ENCODE measurements at places on chromosomes 11 and 22. TPM values are rescaled to one million over a fixed set of nuclear protein-coding genes. Genes with fewer than 3 reads are reported as not detected.

DNA sequence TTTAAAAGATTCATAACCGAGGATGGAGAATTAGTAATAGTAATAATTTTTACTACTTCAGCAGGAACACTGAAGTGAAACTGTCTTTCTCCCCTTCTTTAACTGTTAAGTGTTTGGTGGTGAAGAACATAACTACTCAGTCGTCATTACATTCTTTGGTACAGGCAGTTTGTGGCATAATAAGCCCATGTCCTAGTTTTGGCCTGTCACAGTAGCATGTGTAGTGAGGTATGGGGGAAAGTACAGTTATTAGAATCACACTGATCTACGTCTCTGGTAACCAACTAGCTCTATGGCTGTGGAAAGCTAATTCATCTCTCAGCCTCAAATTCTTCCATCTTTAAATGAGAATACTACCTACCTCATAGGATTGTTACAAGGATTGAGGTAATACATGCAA, 71.8 kb downstream of the RBFOX2 start:
- no peak for DNase-seq
- H3K4me3 ChIP-seq: no peak overlapping the region
- no peaks in the 10 kb centered on the region for H3K27me3 ChIP-seq
- no peaks in the 10 kb centered on the region for H3K36me3 ChIP-seq
- H3K27ac ChIP-seq: no peak overlapping the region
- H3K4me1 ChIP-seq: peaks cover 11% of the 10 kb centered on the region

VWCE gene
- 3.2 TPM for total RNA-seq

DNA sequence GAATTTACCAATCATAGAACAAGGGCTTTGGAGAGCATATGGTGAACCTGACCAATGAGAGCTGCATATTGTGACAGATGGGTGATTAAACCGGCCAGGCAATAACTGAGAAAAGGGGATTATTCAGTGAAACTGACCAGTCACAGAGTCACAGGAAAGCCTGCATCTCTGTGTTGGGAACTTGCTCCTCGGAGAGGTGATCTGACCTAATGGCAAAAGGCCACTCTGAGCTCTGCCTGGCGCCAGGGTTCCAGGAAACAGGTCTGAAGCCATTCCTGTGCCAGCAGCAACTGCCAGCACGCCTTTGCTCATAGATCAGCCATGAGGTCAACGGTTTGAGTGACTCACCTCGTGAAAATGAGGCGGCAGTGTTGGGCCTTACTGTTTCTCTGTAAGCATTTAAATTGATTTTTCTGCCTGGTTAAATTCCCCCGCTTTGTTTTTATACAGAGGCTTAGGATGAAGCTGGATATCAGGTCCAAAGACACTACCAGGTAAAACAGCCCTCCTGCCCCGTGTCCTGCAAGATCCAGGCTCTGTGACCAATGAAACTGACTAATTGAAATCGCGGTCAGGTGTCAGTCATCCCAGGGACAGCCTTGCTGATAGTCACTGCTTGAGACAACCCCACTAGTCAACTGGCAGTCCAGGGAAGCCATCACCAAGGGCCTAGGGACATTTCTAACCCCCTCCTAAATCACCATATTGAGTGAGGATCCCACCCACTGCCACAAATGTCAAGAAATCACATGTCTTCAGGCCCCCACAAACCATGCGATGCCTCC, 35.8 kb upstream of the MYOD1 start:
- H3K27me3 ChIP-seq: no peaks in the 10 kb centered on the region
- no peaks in the 10 kb centered on the region for H3K36me3 ChIP-seq
- H3K4me3 ChIP-seq: no peak overlapping the region
- H3K4me1 ChIP-seq: no peaks in the 10 kb centered on the region
- DNase-seq: no peak

DNA sequence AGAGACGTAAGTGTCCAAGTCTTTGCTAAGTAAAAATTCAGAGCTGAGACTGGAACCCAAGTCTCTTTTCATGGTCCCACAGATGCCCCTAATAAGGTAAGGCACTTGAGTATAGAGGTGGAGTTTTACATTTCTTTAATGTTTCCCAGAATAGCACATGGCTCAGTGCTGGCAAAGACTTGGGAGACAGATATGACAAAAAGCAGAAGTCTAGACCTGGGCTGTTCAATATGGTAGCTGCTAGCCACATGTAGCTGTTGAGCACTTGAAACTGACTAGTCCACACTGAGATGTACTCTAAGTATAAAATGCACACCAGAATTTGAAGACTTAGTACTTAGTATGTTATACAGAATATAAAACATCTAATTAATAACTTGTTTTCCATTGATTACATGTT, 17.6 kb downstream of the VSTM5 start:
- no peak overlapping the region for H3K4me3 ChIP-seq
- no peaks in the 10 kb centered on the region for H3K4me1 ChIP-seq
- no peaks in the 10 kb centered on the region for H3K27me3 ChIP-seq
- DNase-seq: no peak
- no peak overlapping the region for H3K27ac ChIP-seq

DNA sequence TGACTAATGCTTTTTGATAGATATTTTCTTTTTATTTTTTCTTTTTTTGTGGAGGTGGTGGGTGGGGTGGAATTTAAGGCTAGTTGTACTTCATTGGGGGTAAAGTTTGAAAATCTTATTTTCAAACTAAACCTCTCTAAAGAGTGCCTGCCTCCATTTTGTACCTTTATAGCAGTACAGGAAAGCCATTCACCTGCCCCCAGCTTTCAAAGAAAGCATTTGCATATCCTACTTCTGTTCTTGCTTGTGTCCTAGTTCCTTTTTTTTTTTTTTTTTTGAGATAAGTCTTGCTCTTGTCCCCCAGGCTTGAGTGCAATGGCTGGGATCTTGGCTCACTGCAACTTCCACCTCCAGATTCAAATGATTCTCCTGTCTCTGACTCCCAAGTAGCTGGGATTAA, 766.2 kb upstream of the LRRC4C start:
- no peaks in the 10 kb centered on the region for H3K27me3 ChIP-seq
- H3K27ac ChIP-seq: no peak overlapping the region
- no peaks in the 10 kb centered on the region for H3K4me1 ChIP-seq
- DNase-seq: no peak
- H3K4me3 ChIP-seq: no peak overlapping the region

- H3K4me1 ChIP-seq: peaks cover 16% of the 10 kb centered on the region
- H3K27ac ChIP-seq: no peak overlapping the region
Measured at GRCh38 chr11:66243782-66244535, 24.5 kb upstream of the RAB1B start.

SSTR3 gene
- 0.95 TPM for total RNA-seq

MMP8 gene
- total RNA-seq: 25.4 TPM

- H3K4me3 ChIP-seq: no peak overlapping the region
- no peak for DNase-seq
- H3K27ac ChIP-seq: no peak overlapping the region
Measured at GRCh38 chr22:47547239-47547661, 784.8 kb downstream of the TBC1D22A start.

GRCh38 chr11:17389211-17389956, 925 bp upstream of the KCNJ11 start:
- no peak overlapping the region for H3K27ac ChIP-seq
- peak overlapping the region; percentile 49 for H3K4me3 ChIP-seq
- H3K27me3 ChIP-seq: no peaks in the 10 kb centered on the region
- peak; percentile 94 for DNase-seq
- H3K4me1 ChIP-seq: no peaks in the 10 kb centered on the region
- H3K36me3 ChIP-seq: no peaks in the 10 kb centered on the region

TIMP3 gene
- 171 TPM for total RNA-seq

DNA sequence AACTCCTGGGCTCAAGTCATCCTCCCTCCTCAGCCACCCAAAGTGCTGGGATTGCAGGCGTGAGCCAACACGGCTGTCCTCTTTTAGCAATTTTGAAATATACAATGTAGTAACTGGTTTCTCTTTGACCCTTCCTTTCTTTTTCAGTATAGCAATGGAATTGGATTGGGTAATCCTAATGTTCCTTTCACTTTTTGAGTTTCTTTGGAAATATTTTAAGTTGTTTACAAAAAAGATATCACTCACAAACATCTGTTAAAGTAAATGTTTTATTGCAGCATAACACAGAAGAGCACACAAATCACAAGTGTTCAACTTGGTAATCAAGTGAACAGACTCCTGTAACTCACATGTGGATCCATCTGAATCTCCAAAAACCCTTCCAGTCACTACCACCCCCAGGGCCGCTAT, 44.6 kb upstream of the EP300 start:
- DNase-seq: no peak
- H3K36me3 ChIP-seq: no peaks in the 10 kb centered on the region
- H3K27ac ChIP-seq: no peak overlapping the region
- no peaks in the 10 kb centered on the region for H3K27me3 ChIP-seq
- H3K4me3 ChIP-seq: no peak overlapping the region

DNA sequence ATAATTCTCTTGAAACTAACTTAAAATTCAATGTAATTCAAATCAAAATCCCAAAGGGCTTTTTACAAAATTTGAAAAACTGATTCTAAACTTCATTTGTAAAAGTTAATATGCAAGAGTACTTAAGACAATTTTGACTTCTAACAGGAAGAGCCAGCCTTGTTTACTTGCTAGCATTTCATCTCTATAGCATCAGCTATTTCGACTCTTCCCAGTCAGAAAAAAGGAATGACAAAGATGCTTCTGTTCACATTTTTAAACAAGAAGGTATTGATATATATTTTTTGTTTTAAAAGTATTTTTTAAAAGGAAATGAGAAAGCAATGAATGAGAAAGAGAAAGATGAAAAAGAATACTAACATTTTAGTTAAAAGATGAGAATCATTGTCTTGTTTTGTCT, 16.4 kb downstream of the SLN start:
- no peak overlapping the region for H3K27ac ChIP-seq
- peaks cover 5% of the 10 kb centered on the region for H3K27me3 ChIP-seq
- no peaks in the 10 kb centered on the region for H3K36me3 ChIP-seq
- no peak overlapping the region for H3K4me3 ChIP-seq
- H3K4me1 ChIP-seq: no peaks in the 10 kb centered on the region

DNA sequence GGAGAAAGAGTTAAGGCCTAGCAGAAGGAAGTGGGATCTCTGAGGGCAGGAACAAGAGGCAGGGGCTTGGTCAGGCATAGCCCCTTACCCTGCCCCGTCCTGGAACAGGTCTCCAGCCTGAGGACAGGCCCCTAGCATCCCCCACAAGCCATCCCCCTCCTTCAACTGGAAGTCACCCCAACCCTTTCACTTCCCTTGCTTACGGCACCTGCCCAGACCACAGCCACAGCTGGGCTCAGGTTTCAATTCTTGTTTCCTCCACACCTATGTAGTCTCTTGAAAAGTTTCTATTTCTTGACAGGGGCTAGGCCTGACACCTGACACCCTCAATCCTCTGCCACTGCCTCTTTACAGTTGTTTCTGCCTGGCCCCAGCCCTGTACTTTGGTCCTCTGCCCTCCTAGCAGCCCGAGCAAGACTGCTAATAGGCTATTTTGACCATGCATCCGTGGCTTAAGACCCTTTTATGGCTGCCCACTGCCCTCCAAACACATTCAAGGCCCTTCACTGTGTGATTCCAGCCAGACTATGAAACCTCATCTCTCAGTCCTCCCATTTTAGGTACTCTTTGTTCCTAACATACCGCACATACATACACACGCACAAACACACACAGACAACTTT, 10.9 kb upstream of the FCHSD2 start:
- peak overlapping the region; percentile 83 for H3K27ac ChIP-seq
- no peaks in the 10 kb centered on the region for H3K27me3 ChIP-seq
- DNase-seq: peak; percentile 91
- peaks cover 98% of the 10 kb centered on the region for H3K4me1 ChIP-seq

DNA sequence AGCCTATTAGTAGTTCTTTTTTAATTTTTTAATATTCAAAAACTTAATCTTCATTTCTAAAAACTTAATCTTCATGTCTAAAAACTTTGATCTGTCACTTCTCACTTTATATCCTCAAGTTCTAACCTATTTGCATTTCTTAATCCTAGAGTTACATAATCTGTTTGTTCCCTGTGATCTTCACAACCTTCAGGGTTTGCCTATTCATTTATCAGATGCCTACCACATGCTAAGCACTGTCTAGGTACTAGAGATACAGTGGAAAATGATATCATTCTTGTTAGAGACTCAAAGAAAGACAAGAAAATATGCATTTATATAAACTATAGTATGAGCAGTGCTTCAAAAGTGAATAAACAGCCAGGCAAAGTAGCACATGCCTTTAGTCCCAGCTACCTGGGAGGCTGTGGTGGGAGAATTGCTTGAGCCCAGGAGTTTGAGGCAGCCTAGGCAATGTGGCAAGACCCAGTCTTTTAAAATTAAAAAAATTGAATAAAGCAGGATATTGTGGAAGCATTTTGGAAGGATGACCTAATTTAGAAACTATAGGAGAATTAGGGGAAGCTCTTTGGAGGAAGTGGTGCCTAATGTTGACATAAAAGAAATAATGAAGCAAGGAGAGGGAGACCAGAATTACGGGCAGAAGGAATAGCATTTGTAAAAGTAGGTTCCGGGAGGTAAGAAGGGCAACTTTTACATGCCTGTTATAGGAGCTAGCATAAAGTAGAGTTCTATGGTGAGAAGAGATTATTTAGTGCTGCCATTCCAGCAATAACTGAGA, 54.4 kb upstream of the GRK2 start:
- peak overlapping the region; percentile 9 for H3K27ac ChIP-seq
- no peaks in the 10 kb centered on the region for H3K4me1 ChIP-seq
- no peaks in the 10 kb centered on the region for H3K27me3 ChIP-seq
- DNase-seq: no peak
- H3K4me3 ChIP-seq: no peak overlapping the region
- H3K36me3 ChIP-seq: peaks cover 2% of the 10 kb centered on the region

SGSM1 gene
- 0.37 TPM for total RNA-seq

GRCh38 chr11:32069361-32070058, 21.4 kb upstream of the RCN1 start:
- no peak overlapping the region for H3K27ac ChIP-seq
- H3K27me3 ChIP-seq: peaks cover 18% of the 10 kb centered on the region
- no peak overlapping the region for H3K4me3 ChIP-seq
- no peaks in the 10 kb centered on the region for H3K4me1 ChIP-seq

GRCh38 chr11:94694309-94695060, 73.7 kb upstream of the AMOTL1 start:
- no peaks in the 10 kb centered on the region for H3K4me1 ChIP-seq
- no peak overlapping the region for H3K27ac ChIP-seq
- H3K36me3 ChIP-seq: no peaks in the 10 kb centered on the region
- H3K4me3 ChIP-seq: no peak overlapping the region
- no peak for DNase-seq

- no peaks in the 10 kb centered on the region for H3K27me3 ChIP-seq
- peaks cover 9% of the 10 kb centered on the region for H3K4me1 ChIP-seq
Measured at GRCh38 chr11:8036002-8036802, 44.8 kb upstream of the TUB start.

DNA sequence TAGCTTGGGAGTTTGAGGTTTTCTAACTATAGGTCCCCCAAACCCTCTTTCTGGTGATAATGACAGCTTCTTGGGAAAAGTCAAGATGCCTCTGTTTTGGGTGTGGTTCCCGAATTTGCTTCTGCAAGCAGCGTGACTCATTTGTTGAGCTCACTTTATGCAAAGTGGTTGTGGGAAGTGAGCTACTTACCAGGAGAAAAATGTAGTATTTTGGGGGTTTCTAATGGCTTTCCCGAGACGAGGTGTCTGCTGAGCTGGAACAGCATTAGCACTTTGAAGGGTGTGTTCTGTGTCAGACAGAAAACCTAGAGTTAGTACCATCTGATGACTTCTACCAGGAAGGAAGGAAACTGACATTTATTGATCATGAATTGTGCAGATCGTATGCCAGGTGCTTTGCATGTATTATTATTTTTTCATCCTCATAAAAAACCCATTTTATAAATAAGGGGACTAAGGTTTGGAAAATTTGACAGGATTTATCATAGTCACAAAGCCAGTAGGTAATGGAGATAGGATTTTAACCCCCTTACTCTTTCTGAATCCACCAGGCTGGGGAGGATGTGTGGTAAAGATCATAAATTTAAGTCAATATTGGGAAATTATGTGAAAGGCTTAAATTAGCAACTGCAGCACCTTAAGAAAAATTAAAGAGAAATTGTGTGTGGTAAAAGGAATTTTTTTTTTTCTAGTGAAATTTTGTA, 108.8 kb upstream of the CD44 start:
- peaks cover 21% of the 10 kb centered on the region for H3K4me1 ChIP-seq
- H3K4me3 ChIP-seq: no peak overlapping the region
- H3K27ac ChIP-seq: no peak overlapping the region
- no peak for DNase-seq
- H3K36me3 ChIP-seq: no peaks in the 10 kb centered on the region
- no peaks in the 10 kb centered on the region for H3K27me3 ChIP-seq
